ENCODE measurements at places on chromosomes 7 and 10.

DNA sequence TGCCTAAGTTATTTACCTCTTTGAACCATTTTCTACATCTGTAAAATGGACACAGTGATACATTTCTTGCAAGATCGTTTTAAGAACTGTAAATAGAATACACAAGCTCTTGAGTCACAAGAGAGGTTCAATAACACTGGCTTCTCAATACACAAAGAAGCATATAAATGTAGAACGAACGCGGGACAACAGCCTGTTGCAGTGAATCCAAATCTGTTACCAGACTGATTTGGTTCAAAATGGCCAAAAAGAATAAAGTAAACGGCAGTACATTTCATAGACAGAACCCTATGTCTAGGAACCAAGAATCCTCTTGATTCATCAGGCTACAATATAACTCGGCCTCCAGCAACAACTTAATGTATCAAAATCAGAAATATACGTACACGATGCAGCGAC lies 701 bp downstream of the MTPAP start:
- no peak for DNase-seq

- DNase-seq = no peak
Measured at GRCh38 chr7:25303281-25304181, 75.2 kb upstream of the NPVF start.

DNA sequence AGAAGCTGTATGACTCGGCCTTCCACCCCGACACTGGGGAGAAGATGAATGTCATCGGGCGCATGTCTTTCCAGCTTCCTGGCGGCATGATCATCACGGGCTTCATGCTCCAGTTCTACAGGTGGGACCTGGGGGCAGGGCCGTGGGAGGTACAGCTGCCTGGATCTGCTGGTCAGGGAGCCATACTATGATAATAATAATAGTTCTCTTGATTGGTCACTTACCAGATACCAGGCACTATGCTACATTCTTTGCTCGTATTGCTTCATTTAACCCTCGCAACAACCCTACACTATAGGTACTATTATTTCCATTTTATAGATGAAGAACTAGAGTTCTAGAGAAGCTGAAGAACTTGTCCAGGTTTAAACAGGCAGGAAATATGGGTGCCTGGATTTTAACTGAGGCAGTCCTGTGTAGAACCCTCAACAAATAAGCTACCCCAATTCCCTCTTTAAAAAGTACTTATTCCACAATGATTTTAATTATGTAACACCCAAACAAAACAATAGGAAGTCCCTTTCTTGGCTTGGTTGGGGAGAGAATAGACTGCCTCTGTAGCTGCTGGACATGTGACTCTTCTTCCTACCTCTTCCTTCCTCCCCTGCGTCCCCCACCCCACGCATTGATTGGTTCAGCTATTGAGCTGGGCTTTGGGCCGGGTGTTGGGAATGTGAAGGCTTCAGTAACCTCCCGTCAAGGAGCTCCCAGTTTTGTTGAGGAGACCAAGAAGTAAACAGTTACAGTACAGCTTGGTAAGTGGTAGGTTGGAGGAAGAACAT lies 12.8 kb downstream of the SFXN2 start:
- no peak for DNase-seq

DNA sequence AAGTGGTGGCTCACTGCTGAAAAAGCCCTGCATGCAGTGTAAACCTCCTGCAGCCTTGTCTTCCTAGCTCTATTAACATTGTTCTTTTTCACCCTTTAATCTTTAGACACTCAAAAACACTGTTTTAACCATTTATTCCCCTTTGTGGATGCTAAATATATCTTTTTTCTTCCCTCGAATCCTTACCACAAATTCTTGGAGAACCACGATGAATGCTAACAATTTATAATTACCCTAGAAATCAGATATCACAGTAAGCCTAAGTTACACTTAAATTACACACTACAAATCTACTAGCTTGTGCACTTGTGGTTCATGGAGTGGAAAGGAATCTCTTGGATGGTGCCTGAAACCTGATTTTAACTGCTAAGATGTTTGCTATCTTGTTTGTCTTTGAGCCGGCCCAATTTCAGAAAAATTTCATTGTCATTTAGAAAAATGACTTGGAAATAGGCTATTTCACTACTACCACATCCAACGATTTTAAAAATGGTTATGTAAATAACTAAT lies 125.1 kb upstream of the NOBOX start:
- DNase-seq = no peak

DNA sequence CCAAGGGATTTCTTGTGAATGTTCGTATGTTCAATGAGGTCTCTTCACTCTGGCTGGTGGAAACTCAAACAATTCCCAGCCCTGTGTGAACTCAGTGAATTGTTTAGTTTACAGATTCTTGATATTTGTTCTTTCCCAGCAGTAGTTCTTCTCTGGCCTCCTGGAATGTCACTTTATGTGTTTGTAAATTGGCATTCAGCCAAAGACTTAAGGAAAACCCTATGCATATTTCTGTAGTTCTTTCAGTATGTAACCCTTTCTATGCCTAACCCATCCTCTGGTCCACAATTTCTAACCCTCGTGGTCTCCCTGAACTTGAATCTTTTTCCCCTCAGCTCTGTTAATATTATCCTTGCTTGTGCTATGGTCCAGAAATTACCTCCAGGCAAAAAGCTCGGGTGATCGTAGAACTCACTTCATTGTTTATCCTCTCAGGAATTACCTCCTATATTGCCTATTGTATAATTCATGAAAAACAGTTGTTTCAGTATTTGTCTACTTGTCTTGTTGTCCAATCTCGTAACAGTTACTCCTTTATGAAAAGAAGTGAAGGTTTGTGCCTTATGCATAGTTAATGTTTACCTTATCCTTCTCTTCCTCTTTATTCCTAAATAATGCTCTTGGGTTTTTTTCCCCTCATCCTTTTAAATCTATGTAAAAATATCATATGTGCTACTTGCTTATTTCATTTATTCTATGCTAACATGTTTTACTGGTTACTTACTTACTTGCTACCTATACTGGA lies 23.7 kb upstream of the AGR3 start:
- no peak for DNase-seq

GRCh38 chr10:1251769-1252168 lies 195.6 kb downstream of the WDR37 start:
- no peak for DNase-seq

GRCh38 chr7:92527300-92528187 lies 776 bp downstream of the PEX1 start:
- DNase-seq = peak; percentile 55

DNA sequence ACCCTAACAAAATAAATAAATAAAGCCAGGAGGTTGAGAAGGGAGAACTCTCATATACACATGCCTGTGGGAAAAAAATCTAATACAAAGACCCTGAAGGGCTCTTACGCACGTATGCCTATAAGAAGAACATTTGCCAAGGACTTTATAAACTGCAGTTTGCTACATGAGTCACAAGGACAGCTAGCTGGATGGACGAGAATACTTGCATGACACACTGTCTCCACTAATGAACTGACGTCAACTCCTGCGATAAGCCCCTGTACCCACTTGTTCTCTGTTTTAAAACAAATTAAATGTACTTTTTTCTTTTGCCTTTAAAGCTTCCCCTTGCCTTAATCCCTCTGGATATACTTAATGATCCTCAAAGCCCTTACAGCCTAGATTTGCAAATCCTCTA lies 374.6 kb upstream of the GHITM start:
- no peak for DNase-seq

DNA sequence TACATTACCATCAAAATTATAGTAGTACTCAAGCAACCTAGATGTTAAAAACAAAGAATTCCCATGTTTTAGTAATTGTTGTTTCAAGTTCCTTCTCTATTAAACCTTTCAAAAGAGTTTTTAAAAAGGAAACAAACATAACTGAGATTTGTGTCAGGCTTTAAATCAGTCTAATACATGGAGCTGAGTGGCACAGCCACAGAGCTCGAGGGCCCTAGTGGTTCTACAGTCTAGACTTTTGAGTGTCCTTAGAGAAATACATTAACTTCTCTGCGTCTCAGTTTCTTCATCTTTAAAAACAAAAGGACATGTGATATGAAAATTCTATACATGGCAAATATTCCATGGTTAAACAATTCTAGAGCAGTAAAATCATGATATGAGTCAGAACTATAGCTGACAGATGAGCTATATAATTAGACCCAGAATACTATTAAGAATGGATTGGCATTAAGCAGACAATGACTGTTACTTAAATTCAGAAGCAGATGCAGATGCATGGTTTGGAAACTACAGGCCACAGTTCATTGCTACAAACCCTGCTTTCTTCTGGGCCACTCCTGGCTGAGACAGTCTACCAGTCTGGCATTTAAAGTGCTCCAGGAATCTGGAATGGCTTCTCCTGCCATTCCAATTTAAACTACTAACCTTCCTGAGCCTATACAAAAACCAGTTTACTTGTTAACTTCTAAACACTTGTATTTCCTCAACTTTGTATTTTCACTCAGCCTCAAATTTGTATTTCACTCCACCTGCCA lies 77.4 kb downstream of the EPC1 start:
- DNase-seq = no peak

DNA sequence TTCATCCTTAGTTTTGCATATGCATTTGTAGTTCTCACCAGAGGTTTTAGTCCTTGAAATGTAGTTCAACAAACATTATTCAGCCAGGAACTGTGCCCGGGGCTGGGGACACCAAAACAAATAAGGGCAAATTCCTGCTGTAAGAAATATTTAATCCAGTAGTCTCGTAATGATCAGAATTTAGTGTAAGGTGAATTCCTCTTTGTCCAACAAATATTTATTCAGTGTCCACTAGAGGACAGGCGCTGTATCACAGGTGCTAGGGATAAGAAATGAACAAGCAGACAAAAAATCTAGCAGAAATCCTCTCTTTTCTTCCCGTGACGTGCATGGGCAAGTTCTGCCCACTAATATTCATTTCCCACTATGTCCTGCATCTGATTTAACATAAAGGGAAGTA lies 17.6 kb downstream of the LGI1 start:
- DNase-seq = no peak

GRCh38 chr10:124999433-125000365 lies 57.8 kb downstream of the ZRANB1 start:
- peak; percentile 71 for DNase-seq

DNA sequence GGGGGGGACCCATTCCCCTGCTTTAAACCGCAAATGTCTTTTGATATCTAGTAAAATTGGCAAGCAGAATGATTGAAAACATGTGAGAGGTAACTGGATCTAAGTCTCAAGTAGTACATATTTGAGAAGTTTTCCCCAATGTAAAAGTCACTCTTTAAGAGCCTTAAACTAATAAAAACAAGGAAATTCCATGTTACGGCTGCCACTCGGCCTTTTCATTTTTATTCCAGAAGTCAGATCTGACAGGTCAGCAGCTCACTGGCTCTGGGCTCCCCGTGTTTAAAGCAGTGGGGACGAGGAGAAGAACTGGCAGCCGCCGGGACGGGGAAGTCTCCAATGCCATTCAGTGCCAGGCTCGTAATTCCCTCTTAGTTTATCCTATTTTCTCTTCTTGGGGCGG lies 80.7 kb downstream of the CUX1 start:
- no peak for DNase-seq

- no peak for DNase-seq
Measured at GRCh38 chr7:142461437-142461836, 203.6 kb upstream of the PRSS58 start.

- DNase-seq = no peak
Measured at GRCh38 chr10:58201704-58202103, 66.0 kb downstream of the IPMK start.

DNA sequence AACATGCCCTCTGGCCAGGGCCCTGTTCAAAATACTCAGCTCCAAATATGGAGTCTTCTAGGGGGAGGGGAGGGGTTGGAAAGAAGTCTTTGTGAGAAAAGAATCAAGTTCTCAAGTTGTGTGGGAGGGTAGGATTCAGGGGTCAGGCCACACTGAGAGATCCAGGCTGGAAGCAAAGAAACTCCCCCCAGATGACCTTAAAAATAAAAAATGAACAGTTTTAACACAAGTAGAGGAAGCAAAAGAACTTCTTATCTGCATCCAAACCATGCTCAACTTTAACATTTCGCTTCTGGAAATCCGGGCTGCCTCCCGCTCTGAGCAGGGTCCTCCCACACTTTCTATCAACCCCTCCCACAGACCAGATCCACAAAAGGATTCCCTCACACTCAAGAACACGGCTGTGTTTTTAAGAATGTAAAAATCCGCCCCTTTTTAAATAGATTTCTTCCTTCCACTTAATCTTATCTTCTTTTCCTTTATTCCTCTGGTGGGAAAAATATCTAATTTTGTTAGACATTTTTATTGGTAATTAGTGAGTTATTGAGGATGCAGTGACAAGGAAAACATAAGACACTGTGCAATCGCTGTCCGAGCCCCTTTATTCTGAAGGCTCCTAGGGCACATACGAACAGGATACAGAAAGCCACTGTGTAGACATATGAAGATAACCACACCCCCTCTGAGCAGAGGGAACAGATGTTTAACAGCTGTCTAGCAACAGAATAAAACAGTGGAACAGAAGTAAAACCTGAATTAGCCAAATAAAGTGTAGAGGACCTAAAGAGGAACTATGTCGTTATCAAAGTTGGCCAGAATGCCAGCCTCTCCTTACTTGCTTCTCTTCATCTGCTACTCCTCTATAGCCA lies 43.8 kb downstream of the CYTH3 start:
- no peak for DNase-seq
